ENCODE measurements at places on chromosomes 2 and 18. TPM values are rescaled to one million over a fixed set of nuclear protein-coding genes. Genes with fewer than 3 reads are reported as not detected.

ADD2 gene
- total RNA-seq: 0.38 TPM

DNA sequence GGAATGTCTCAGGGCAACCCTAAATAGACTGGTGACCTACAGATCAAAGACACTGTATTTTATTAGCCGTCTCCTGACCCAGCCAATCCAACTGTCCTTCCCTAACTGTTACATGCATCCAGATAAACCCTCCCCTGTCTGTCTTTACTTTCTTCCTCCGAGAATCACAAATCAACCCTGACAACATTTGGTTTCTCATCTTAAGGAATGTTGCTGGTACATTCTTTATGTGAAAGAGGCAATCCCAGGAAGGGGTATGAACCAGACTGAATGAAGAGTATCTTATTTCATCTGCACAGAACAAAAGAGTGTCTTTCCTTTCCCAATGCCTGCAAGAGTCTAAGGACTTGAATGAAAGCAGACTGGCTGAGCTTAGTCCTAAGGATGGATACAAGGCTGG is 113.9 kb upstream of the LTBP1 start:
- H3K4me3 ChIP-seq: no peak overlapping the region
- H3K27me3 ChIP-seq: no peaks in the 10 kb centered on the region
- no peak overlapping the region for H3K27ac ChIP-seq
- no peak for DNase-seq
- no peaks in the 10 kb centered on the region for H3K4me1 ChIP-seq

- no peaks in the 10 kb centered on the region for H3K4me1 ChIP-seq
- H3K36me3 ChIP-seq: no peaks in the 10 kb centered on the region
- H3K27ac ChIP-seq: no peak overlapping the region
- H3K27me3 ChIP-seq: no peaks in the 10 kb centered on the region
Observed at GRCh38 chr2:1055014-1055595, 104.5 kb downstream of the SNTG2 start.

DLX2 gene
- not detected for total RNA-seq

DNA sequence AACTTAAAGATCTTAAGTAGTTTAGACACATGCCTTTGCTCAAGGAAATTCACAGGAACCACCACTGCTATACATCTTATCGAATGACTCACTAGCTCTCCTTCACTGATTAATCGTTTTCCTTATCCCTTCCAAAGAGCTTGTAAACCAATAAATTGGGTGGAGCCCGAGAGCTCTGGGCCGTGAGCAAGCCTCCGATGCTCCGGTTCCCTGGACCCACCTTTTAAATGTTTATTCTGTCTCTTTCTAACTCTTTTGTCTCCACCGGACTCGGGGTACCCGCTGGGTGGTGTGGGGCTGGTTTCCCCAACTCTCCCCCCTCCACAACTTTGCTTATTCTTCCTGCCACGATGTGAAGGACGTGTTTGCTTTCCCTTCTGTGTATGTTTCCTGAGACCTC is 292.9 kb upstream of the TMEFF2 start:
- H3K4me1 ChIP-seq: no peaks in the 10 kb centered on the region
- no peak overlapping the region for H3K4me3 ChIP-seq
- no peak for DNase-seq
- no peak overlapping the region for H3K27ac ChIP-seq
